Activated gamma-delta T cell treated with Interleukin-2 at 50 U/mL for 16 hours (primary cell): ENCODE measurements at places on chromosomes 1 and 21.

- DNase-seq: no peak
Observed at GRCh38 chr1:115088115-115088778, 1.1 kb downstream of the TSPAN2 start.

GRCh38 chr1:201880928-201881571, 7.6 kb upstream of the SHISA4 start:
- no peak for DNase-seq

GRCh38 chr1:38273196-38273804, 226.7 kb upstream of the POU3F1 start:
- no peak for DNase-seq

DNA sequence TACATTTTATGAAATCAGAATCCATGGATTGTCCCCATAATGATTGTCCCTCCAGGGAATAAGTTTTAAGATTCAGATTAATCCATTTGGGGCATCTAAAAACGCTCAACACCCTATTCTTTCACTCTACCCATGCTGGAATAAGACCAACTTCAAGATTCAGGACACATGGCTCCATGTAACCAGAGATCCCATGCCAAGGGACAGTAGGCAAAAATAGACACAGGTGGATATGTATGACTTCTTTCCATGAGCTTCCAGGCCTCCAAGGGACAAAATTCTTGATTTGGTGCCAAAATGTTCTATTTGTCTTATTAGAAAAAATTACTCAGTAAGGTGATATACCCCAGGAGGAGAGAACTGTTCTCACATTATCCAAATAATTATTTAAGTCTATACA, 178.8 kb downstream of the NRIP1 start:
- DNase-seq: no peak

GRCh38 chr1:116330342-116330652, 42.7 kb upstream of the ATP1A1 start:
- no peak for DNase-seq

DNA sequence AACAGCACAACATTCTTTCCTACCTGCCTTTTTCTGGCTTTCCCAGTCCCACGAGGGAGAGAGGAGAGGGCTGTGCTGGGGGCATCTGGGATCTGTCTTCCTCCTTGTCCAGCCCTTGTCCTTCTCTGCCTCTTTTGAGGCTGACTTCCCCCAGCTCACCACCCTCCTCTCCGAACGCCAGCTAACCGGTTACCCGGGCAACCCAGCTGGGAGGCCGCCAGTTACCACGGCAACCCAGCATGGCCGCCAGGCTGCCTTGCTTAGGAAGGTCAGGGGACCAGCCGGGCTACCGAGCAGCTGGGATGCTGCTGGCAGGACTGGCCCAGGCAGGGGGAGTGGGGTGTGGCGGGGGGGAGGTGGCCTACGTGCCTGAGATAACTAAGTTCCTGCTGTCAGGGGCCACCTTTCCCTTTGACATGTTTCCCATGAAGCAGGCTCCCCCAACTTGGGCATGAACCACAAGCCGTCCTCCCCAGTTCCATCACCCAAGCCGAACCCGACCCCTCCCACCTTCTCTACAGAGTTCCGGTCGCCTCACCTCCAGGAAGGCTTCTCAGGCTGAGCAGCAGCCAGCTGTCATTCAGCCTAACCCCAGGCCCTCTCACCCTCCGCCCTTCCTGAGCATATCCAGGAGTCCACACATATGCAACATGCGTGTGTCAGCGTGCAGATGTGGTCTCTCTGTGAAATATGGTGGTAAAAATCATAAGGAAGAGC, 8.7 kb downstream of the PLEKHA6 start:
- DNase-seq: no peak

DNA sequence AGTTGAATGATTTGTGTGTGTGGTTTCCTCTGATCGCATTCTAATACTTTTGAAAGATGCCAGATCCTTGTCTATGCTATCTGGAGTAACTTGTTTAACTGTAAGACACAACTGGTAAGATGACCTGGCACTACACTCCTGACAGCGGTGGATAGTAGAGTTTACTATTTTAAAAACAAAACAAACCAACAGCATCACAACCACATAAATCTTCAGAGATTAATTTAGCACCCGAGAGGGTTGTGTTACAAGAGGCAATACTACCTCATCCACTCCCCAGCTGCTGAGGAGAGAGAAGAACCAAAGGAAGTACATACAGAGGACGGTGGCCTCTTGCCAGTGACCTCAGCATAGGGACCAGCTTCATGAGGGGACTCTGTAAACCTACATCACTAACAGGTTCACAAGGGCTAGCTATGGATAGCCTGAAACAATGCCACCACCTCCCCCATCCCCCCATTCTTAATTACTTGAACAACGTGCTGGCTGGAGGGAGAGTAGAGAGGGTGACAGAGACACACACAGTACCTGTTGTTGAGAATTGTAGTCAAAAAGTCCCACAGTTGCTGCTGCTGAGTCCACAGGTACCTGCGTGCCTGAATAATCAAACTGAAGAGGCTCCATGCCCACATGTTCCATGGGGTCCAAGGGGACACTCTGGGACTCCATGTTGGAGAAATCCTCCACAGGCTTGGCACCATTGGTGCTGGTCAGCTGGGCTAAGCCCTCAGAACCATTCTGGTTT, 73.5 kb downstream of the PUM1 start:
- DNase-seq: no peak

DNA sequence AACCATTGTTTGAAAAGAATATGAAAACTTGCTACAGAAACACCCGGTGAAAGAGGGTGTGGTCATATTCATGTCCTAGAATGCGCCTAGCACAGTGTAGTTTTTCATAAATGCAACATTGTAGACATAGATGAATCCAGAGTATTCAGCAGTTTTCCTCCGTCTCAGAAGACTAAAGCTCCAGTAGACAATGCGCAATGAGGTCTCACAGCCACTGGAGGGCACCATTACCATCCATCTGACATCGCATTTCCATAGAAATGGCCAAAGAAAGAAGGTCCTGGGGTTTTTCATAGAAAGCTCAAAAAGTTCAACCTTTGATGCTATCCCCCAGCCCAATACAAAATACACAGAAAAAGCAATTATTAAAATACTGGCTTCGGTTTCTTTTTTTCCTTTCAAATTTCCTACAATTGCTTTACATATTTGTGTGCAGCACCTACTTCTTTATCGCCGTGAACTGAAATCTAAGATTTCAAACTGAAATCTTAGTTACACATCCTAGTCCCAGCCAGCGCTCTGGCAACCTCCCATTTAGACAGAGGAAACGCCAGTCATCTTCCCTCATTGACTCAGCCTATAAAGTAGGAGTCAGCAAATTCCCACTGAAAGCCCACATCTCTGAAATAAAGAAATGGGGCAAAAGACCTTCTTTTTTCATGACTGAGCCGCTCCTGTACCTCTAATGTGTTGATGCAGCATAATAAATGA, 3.9 kb upstream of the CD58 start:
- DNase-seq: peak; percentile 51

GRCh38 chr21:34936371-34936789, 112.7 kb downstream of the RUNX1 start:
- DNase-seq: no peak

DNA sequence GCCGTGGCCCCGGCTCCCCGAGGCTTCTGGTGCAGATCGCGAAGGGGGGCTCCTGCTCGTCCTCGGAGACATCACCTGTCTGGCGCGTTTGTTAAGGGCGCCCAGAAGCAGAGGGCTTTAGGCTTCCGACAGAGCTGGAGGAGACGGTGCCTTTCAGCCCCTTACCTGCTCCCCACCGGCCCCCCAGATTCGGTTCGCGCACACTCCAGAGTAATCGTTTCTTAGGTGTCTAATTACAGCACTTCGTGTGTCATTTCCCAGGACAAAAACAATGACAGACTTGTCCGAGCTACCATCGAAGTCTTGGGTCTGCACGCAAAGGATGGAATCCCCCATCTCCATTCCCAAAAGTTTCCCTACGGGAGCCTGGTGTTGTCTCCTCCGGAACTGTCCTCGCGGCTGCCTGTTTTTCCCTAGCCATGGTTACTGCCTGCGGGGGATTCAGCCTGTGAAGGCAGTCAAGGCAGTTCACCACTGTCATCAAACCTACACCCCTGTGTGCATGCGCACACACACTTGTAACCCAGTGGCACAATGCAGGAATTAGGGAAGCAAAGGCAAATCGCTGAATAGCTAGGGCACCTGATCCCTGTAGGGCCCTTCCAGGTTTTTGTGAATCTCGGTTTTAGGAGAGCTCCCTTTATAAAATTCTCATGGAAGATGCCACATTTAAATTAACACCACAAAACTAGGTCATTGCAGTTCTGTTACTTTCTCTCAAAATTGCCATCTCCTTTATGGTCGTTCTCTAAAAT, 738 bp upstream of the CDC42BPA start:
- DNase-seq: no peak

DNA sequence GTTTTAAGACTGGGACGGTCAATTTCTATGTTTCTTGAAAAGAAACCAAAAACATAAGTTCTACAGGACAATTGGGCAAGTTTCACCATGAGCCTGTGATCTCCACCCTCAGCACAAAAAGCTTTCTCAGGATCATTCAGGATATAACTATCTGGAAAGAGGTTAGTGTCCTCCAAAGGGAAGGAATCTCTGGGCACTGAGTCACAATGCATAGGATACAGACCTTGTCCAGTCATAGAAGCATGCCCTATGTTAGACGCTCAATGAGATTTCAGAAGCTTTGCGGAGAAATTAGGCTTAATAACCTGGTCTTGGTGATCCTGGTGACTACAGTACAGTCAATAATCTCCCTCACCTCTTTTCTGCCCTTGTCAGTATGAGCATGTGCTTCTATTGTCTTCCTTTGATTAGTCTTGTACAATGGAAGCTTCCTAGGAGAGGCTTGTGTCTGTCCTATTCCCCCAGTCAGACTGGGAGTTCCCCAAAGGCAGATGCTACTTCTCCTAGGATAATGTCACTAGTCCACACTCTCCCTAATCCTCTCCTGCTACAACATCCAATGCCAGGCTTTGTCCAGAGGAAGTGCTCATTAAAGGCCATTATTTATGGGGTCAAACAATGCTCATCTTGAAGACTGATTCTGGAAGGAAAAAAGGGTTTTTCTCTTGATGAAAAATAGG, 97.4 kb downstream of the KCNH1 start:
- no peak for DNase-seq

DNA sequence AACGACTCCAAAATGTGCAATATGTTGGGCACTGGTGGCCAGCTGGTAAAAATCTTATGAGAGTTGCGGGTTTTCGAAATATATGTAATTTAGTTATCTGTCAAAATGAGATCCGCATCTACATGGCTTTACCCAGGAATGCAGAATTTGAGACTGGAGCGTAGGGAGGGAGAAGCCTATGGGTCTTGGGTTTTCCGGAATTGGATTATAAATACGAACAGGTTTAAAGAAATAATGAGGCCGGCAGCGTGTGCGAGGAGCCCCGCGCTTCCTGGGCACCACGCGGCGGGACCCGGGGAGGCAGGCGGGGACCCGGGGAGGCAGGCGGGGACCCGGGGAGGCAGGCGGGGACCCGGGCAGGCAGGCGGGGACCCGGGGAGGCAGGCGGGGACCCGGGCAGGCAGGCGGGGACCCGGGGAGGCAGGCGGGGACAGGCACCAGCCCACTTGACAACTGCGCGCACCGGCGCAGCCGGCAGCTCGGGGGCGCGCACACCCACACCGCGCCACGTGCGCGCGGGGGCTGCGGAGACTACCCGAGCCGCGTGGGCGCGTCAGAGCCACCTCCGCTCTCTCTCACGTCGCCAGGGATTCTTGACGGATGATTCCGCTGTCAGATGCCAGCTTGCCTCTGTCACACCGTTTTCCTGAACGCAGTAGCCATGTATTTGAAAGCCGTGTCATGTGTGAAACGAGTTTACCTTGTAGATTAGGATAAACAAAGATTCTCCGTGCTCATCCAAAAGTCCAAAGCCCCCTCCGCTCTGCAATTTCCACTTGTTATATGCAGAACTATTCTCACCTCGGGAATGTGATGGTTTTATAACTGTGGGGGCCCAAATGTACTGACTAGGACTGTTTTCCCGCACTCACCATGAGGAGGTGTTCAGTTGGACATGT, 54.3 kb upstream of the HNRNPU start:
- DNase-seq: peak; percentile 49

- no peak for DNase-seq
Observed at GRCh38 chr1:204356997-204357396, 2.7 kb downstream of the PLEKHA6 start.

- no peak for DNase-seq
Observed at GRCh38 chr1:85334962-85335361, 58.5 kb upstream of the BCL10 start.

DNA sequence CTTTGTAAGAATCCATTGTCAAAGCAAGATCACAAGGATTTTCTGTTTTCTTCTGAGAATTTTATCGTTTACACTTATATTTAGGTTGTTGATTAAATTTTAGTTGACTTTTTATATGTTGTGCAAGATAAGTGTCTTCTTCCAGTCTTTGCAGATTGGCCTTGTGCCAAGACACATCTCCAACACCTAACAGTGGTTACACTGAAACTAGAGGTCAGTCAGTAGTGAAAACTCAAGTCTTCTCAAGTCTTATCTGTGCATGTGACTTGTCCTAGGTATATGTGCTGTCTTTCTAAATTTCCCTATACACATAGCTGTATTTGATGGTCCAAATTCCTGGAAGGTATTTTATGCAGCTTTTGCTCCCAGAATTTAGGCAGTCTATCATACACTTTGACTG, 1183.2 kb upstream of the B3GALT2 start:
- DNase-seq: no peak

GRCh38 chr1:234955107-234955731, 173.4 kb downstream of the TOMM20 start:
- DNase-seq: no peak

DNA sequence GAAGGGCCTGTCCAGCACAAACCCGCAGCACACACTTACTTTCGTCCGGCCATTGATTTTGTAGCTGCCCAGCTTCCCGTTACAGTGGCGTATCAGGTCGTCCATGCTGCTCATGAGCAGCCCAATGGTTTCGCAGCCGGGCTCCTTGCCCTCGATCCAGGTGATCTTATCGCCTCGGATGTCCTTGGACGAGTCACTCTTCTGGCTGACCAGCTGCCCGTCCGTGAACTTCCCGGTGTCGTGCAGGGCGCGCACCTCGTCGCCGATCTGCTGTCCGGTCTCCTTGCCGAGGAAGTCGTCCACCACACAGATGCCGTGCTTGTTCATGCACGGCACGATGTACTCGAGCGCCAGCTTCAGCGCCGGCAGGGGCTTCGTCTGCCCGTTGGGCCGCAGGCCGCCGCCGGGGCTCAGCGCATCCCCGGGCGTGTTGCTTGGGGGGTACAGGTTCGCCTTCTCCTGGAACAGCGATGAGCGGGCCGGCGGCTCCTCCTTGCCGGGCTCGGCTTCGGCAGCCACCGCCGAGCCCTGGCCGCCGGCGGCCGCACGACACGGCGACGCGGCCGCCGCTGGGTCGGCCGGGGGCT, 1.0 kb downstream of the EGLN1 start:
- DNase-seq: peak; percentile 33

GRCh38 chr21:45859762-45860357, 121.7 kb upstream of the COL6A1 start:
- no peak for DNase-seq
